KG1 (cell line): ENCODE measurements at places on chromosomes 2 and 18.

DNA sequence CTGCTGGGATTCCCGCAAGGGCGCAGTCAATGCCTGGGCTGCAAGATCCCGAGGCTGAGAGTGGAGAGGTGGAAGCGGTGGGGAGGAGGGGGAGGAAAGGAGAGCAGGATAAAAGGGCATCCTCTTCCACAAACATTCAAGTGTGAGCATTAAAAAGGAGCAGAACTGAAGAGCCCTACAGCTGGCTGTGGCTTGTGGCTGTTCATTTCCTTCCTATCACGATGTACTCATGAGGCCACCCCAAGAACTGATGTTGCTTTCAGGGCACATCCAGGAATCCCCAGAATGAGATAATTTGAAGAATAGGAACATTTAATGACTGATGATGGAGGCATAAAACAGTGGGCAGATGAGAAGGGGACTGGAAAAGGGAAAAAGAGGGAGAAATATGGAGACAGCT is 230.8 kb upstream of the SMIM21 start:
- DNase-seq: peak; percentile 59

- no peak for DNase-seq
Observed at GRCh38 chr2:108640731-108641130, 78.6 kb upstream of the RANBP2 start.

- DNase-seq: no peak
Observed at GRCh38 chr2:61175036-61175435, 13.0 kb downstream of the C2orf74 start.

DNA sequence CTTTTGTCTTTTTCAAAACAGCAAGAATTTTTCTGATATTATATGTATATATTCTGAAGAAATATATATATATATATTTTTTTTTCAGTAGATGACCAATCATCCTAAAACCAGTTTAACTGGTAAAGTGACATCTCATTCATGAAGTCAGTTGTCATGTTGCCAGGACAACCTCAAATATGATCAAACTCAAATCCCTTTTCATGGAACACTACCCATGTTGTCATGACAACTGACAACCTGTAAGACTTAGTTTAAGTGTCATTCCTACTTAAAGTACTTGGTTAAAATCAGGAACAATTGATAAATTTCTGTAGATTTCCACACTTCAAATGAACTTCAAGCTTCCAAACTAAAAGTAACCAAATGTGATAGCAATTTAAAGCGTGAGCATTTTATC is 101.8 kb upstream of the ERBB4 start:
- no peak for DNase-seq

DNA sequence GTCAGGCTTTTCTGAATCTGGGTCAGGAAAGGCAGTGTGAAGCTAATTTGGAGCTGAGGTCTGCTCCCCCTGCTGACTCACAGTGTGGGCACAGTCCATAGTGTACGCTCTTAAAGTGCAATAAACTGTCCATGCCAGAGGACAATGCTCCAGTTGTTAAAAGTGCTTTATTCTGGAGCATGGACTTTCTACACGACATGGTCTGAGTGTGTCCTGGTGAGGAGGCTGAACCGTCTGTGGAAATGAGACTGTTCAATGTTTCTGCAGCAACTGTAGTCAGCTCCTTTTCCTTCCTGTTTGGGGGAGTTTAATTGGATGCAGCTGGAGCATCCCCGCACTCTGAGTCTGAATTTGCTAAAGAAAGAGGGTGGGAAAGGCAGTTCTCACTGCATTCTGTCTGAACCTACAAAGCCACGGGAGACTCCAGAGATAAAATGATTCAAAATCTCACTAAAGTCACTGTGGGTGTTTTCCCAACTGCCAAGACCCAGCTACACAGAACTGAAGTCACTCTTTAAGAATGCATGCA is 110.2 kb upstream of the TRIB2 start:
- no peak for DNase-seq

DNA sequence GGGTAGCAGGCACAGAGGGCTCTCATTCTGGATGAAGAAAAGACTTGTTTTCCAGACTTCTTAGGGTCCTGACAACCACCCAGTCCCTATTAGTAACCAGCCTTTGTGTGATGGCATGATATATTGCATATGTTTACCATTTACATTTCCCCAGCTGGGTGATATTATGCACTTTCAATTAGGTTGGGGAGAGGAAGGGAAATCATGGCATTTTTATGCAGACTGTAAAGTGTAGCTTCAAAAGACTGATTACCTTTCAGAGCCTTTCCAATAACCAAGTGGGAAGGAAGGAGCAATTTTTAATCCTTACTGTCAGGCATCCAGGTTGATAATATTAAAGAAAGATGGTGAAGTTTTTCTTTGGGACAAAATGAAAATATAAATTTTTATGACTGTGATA is 240.8 kb upstream of the NRP2 start:
- DNase-seq: no peak

- DNase-seq: no peak
Observed at GRCh38 chr2:240990266-240990529, 8.2 kb upstream of the SNED1 start.
